Activated naive CD8-positive, alpha-beta T cell treated with anti-CD3 and anti-CD28 coated beads for 36 hours (primary cell): ENCODE measurements at places on chromosomes 5 and 9. TPM values are rescaled to one million over a fixed set of nuclear protein-coding genes. Genes with fewer than 3 reads are reported as not detected.

GRCh38 chr5:62661126-62661525 lies 82.5 kb downstream of the LRRC70 start:
- H3K36me3 ChIP-seq, result no peaks in the 10 kb centered on the region
- no peak overlapping the region for H3K4me3 ChIP-seq
- H3K27me3 ChIP-seq, result no peaks in the 10 kb centered on the region
- no peak for DNase-seq
- H3K4me1 ChIP-seq, result no peaks in the 10 kb centered on the region

FOXD4L5 gene
- total RNA-seq, result 0.10 TPM

DNA sequence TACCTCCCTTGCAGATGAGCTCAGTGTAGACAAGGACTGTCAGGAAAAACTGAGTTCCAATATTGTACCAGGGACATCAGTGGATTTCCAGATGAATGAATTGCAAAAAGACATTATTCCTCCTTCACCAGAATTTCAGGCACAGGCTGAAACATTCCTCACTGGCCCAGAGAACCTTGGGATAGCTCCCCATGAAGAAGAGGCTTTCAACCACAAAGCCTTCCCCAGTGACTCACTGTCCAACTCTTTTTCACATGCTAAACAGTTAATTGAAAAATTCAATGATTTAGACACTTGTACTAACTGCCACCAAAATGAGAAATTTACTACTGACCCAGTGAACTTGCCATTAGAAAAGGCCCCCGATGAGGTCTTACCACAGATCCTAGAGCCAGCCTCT lies 144.5 kb downstream of the UNC13B start:
- H3K27me3 ChIP-seq, result peaks cover 59% of the 10 kb centered on the region
- no peaks in the 10 kb centered on the region for H3K36me3 ChIP-seq
- H3K4me1 ChIP-seq, result no peaks in the 10 kb centered on the region
- DNase-seq, result no peak
- no peak overlapping the region for H3K4me3 ChIP-seq

- H3K27ac ChIP-seq, result no peak overlapping the region
- H3K4me1 ChIP-seq, result no peaks in the 10 kb centered on the region
- H3K4me3 ChIP-seq, result no peak overlapping the region
- DNase-seq, result no peak
Observed at GRCh38 chr5:161530700-161531099, 15.8 kb downstream of the GABRB2 start.

SLF1 gene
- 10.7 TPM for total RNA-seq

GRCh38 chr9:127347831-127348776 lies 48.9 kb upstream of the SLC2A8 start:
- H3K27me3 ChIP-seq, result peaks cover 28% of the 10 kb centered on the region
- no peaks in the 10 kb centered on the region for H3K4me1 ChIP-seq
- no peak overlapping the region for H3K27ac ChIP-seq

GPX3 gene
- total RNA-seq, result not detected

- no peak overlapping the region for H3K27ac ChIP-seq
- no peaks in the 10 kb centered on the region for H3K4me1 ChIP-seq
- no peak overlapping the region for H3K4me3 ChIP-seq
- DNase-seq, result no peak
- H3K36me3 ChIP-seq, result no peaks in the 10 kb centered on the region
- H3K27me3 ChIP-seq, result peaks cover 38% of the 10 kb centered on the region
Observed at GRCh38 chr9:113738496-113738892, 137.6 kb upstream of the ZNF618 start.

DNA sequence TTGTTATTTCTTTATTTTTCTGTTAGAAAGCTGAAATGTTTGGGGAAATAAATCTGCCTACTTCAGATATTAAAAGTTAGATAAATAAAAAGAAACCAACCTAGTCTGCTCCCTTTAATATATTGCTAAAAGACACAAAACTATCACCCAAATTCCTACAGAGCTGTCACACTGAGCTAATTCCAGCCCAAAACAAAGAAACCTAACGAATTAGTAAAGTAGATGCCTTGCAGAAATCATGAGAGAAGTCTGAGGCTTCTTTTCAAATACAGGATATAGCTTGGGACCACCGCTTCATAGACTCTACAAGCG lies 122.2 kb upstream of the LMX1B start:
- H3K4me3 ChIP-seq, result no peak overlapping the region
- peaks cover 13% of the 10 kb centered on the region for H3K4me1 ChIP-seq
- no peaks in the 10 kb centered on the region for H3K36me3 ChIP-seq
- no peaks in the 10 kb centered on the region for H3K27me3 ChIP-seq
- no peak for DNase-seq

- no peaks in the 10 kb centered on the region for H3K27me3 ChIP-seq
- H3K36me3 ChIP-seq, result peaks cover 3% of the 10 kb centered on the region
- H3K4me1 ChIP-seq, result peaks cover 11% of the 10 kb centered on the region
- H3K27ac ChIP-seq, result no peak overlapping the region
- H3K4me3 ChIP-seq, result no peak overlapping the region
Observed at GRCh38 chr9:136526625-136527066, 19.2 kb downstream of the NOTCH1 start.

PCDHA11 gene
- total RNA-seq, result not detected
